T-helper 17 cell (primary cell): ENCODE measurements at places on chromosomes 7 and 10.

DNA sequence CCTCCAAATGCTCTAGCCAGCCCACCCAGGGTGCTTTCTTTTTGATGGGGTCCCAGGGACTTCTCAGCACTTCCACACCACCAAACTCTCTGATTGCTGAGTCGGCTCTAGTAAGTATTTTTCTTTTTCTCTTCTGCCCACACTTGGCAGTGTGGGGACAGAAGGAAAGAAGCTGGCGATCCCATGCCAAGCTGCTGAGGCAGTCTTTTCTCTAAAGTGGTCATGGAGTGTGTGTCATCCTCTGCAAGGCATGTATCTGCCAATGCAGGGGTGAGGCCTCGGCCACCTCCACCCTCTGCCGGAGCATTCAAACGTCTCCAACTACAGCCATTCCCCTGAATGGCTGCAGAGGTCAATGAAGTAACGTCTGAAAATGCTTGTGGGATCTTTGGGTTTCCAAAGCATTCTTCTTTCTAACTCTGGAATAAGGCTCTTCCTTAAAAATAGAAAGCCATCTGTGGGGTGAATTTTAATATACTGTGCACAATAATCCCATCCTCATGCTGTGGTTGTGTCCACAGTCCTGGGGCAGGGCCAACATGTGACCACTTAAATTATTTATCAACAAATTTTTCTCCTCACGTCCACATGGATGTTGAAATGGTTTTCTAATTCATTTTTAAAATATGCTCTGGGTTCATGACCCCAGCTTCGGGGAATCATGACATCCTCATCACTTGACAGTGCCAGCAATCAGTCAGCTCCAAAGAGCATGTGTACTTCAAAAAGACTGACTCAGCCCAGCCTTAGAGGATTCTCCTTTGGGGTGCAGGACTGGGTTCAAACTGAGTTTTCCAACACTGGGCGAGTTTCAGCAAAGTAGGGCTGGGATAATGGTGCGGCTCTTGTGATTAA lies 171.3 kb upstream of the ITGB1 start:
- no peak for DNase-seq

GRCh38 chr10:109977382-109977806 lies 30.4 kb upstream of the ADD3 start:
- DNase-seq, result no peak

GRCh38 chr7:96614154-96614867 lies 95.3 kb downstream of the SEM1 start:
- no peak for DNase-seq

DNA sequence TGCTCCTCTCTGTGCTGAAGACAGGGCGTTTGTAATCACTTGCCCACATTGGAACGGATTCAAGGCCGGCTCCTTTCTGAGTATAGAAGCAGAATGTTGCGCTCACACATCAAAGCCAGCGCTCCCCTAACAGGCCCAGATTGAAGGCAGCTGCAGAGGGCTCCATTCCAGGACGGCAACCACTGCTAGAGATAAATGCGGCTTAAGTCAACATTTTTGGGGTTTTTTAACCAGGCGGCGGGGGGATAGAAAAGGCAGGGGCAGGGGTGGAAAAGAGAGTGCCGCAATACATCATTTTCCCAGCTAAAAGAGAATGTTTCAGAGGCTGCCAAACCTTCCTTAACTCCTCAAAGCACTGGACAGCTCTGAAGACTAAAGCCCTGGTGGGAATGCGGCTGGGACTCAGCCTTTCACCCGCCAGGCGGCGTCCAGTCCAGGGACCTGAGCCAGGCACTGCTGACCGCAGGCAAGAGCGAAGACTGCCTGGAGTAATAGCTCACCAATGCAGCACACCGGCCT lies 189.6 kb downstream of the TNS3 start:
- no peak for DNase-seq

- DNase-seq, result no peak
Observed at GRCh38 chr7:98855610-98856422, 14.0 kb downstream of the TMEM130 start.

DNA sequence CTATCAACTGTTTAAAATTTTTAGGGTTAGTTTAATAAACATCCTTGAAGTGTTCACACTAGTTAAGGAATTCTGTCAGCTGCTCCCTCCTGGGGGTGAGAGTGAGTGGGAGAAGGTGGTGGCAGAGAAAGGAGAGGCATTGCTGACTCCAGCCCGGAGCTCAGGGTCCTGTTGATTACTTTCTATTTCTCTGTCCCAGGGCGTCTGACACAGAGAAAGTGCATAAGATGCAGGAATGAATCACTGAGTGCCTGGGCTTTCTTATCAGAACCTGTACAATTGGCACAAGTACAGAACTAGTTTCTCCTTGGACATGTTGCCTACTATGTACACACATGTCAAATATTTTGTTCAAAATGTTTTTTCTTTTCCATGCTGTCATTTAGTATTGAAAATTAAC lies 410.8 kb upstream of the COBL start:
- no peak for DNase-seq

- DNase-seq, result no peak
Observed at GRCh38 chr10:31707093-31708039, 221.3 kb downstream of the ARHGAP12 start.

GRCh38 chr7:77812290-77812685 lies 13.7 kb downstream of the PHTF2 start:
- DNase-seq, result no peak

DNA sequence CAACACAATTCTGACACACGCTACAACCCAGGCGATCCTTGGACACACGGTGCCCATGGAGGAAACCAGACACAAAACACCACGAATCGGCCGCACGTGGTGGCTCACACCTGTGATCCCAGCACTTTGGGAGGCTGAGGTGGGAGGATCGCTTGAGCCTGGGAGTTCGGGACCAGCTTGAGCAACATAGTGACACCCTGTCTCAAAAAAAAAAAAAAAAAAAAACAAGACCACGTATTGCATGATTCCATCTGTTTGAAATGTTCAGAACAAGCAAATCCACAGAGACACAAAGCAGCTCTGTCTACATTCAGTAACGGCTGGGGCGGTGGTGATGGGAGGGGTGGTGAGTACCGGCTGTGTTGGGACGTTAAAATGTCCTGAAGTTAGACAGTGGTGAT lies 25.2 kb downstream of the ADAP1 start:
- DNase-seq, result peak; percentile 3

GRCh38 chr7:139680676-139681462 lies 96.9 kb downstream of the HIPK2 start:
- DNase-seq, result no peak

GRCh38 chr7:134357486-134357885 lies 40.8 kb upstream of the SLC35B4 start:
- DNase-seq, result no peak

DNA sequence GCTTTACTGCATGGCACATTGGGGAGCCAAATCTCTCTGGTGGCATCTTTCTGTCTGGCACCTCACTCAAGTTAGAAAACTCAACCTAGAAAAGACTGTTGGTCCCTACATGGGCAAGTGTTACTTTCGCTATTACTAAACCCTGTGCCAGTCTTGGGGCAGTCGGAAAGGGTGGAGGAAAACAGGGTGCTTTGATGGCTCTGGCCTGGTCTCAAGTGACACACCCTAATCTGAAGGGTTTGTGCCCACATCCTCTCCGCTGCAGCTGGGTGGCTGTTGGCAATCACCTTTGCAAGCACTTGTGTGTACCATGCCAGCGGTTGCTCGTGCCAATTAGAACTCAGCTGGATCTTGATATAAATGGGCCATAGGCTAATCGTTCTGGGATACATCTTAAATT lies 159.8 kb upstream of the ITGB1 start:
- DNase-seq, result peak; percentile 49

- DNase-seq, result no peak
Observed at GRCh38 chr10:13587391-13587790, 626 bp downstream of the PRPF18 start.

GRCh38 chr10:20771051-20771450 lies 126.1 kb downstream of the NEBL start:
- DNase-seq, result no peak
